ENCODE measurements at places on chromosomes 11 and 22. TPM values are rescaled to one million over a fixed set of nuclear protein-coding genes. Genes with fewer than 3 reads are reported as not detected.

- DNase-seq, result no peak
Measured at GRCh38 chr11:23573429-23573828, 713.2 kb upstream of the CCDC179 start.

DNA sequence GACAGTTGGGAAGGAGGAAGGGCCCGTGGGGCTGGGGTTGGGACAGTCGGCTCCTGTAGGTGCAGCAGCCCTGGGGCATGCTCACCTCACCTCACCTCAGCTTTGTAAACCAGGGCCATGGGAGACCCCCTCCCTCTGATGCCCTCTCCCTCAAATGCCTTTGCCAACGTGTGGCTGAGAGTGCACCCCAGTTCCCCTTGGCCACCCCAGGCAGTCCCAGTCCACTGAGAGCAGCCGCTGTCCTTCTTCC is 4.2 kb upstream of the NEAT1 start:
- no peak for DNase-seq

- no peak for DNase-seq
Measured at GRCh38 chr11:2525941-2526807, 81.4 kb downstream of the KCNQ1 start.

DNA sequence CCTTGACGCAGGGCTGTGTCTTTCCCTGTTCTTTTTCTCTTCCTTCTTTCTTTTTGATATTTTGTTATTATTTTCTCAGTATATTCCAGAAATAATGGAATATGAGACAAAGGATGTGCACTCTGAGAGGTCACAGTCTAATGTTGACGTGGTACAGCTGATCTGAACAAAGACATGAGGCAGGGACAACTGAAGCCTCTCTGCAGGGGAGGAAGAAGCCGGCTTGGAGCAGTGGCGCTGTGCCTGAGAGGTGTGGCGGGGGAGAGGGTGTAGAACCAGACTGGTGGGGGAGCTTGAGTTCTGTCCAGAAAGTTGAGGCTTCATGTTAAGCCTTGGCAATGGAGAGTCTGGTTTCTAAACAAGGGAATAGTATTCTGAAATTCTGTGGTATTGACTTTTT is 34.7 kb downstream of the ADAMTS15 start:
- no peak for DNase-seq

GRCh38 chr11:78147807-78148206 is 8.4 kb upstream of the ALG8 start:
- DNase-seq, result no peak

GRCh38 chr22:45469281-45470073 is 33.2 kb upstream of the FBLN1 start:
- no peak for DNase-seq

DNA sequence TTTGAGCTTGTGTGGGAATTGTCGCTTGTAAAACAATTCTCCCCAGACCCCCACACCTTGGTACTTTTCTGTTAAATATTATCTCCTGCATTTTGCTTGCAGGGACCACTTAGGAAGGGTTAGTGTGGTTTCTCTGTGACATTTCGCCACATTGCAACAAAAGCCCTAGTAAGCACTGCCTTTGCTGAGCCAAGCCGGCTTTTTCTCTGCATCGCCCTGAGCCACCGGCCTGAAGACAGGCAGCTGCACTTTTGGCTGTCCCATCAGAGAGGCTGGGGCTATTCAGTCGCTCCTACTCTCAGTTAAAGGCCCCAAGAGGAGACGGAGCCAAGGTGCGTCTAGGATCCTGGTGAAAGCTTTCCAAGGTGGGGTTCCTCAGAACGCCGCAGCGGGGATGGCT is 5.7 kb downstream of the MPPED1 start:
- no peak for DNase-seq

- DNase-seq, result no peak
Measured at GRCh38 chr22:47128622-47129215, 366.3 kb downstream of the TBC1D22A start.

DNA sequence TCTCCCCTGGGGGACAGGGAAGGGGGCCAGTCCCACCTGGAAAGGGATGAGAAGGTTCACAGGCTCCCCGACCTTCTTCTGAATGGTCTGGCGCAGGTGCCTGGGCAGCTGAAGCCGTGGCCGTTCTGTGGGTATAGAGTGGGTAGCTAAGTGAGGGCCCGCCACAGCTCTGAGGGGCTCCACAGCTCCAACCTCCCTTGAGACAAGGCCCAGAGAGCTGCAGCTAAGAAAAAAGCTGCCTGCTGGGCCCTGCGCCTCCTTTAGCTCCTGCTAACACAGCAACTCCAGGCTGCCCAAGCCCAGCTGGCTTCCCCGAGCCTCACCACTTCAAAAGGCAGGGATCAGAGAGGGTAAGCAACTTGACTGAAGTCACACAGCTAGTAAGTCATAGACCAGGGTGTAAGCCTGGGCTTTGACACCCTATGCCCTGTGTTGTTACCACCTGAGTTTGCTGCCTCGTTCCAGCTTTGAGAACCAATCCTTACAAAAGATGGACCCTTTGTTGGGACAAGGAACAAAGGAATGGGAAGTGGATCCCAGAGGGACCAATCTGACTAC is 18.5 kb downstream of the MYBPC3 start:
- no peak for DNase-seq

GRCh38 chr22:46734830-46735453 is 3.1 kb downstream of the CERK start:
- no peak for DNase-seq

DNA sequence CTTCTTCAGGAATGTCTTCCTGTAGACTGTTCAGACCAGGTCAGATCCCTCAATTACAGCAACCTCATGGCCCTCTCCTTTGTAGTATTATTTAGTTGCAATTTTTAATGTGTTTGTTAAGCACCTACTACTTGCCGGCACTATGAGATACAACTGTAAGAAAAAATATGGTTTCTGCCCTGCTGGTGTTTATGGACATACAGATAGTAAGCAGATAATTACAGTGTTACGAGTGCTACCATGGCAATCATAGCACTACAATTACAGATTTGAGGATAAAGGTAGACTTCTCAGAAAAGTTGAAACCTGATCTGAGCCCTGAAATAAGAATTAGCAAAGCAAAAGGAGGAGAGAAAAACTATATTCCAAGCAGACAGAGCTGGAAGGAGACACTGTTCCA is 2.8 kb downstream of the LRRC51 start:
- DNase-seq, result no peak

DNA sequence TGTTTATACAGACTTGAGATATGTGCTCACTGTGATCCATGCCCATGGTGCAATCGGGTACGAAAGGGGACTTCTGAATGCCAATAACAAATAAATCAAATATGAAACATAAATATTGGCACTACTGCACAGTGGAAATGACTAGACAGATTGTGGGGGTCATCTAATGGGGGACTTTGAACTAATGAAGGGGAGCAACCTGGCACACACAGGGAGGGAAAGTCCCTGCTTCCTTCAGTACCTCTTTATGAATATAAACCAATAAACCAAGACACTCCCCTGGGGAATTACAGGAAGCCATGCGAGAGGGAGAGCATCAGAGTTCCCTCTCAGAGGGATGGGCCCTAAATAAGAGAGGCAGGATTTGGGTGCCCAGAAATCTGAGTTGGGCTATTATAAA is 21.1 kb downstream of the MIF start:
- DNase-seq, result no peak

GRCh38 chr11:103585911-103586310 is 450.5 kb upstream of the DDI1 start:
- DNase-seq, result no peak

GRCh38 chr11:109121173-109121932 is 300.6 kb upstream of the C11orf87 start:
- DNase-seq, result no peak

DNA sequence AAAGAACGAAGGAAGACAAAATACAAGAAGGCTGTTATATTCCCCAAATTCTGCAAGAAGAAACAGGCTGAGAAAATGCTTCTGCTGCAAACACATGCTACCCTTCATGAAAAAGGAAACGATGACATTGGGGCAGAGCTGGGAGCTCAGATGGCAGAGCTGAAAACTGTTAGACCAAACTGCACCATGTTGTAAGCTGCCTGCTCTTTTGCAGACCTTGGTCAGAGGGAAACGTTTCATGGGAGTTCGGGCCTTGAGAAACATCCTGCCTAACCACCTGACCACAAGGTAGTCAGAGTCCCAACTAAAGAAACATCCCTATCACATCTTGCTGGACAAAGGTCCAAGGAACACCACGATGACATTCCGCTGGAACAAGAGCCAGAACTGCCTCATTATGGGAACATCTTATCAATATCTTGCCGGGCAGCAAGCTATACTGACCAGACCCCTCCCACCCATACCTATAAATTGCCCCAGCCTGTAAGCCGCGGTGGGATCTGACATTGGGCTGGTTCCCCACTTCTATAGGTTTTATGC is 110.7 kb upstream of the CTSC start:
- DNase-seq, result no peak

GSTP1 gene
- total RNA-seq, result 1,142 TPM

NRIP3 gene
- 2.7 TPM for total RNA-seq

WNT11 gene
- 1.8 TPM for total RNA-seq

KCNJ1 gene
- not detected for total RNA-seq

OLFML1 gene
- 12.9 TPM for total RNA-seq
